CD4-positive, CD25-positive, alpha-beta regulatory T cell (primary cell): ENCODE measurements at places on chromosomes 7 and 10. TPM values are rescaled to one million over a fixed set of nuclear protein-coding genes. Genes with fewer than 3 reads are reported as not detected.

DNA sequence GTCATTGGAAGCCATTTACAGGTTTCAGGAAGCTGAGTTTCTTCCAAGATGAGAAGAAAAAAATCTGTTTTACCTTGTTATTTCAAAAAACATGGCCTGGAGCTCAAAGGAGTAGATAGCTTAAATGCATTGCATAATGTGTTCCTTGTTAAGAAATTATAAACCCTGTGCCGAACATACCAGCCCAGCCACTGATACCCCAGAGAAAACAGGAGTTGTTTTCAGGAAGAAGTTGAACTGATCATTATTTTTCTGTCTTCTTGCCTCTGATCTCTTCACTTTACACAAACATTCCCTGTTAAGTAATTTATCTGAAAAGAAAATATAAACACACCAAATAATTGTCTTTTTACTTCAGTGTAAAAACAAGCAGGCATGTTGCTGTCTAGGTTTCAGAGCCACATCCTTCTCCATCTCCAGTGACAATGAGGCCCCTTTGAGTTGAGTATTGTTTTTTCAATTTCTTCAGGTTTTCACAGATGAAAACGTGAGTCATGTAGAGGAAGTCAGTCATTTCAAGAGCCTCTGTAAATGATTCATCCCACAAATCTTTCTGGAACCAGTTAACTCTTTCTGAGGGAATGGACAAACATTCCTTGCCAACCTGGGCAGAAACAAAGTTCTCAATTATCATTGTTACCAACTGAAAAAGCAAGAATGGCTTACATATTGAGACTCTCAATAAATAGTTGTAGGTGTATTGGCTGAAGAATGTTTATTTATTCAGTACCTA, 244.2 kb downstream of the IPMK start:
- H3K27me3 ChIP-seq: no peaks in the 10 kb centered on the region
- no peak overlapping the region for H3K4me3 ChIP-seq
- no peaks in the 10 kb centered on the region for H3K4me1 ChIP-seq
- no peak overlapping the region for H3K27ac ChIP-seq
- H3K36me3 ChIP-seq: no peaks in the 10 kb centered on the region
- DNase-seq: no peak

DNA sequence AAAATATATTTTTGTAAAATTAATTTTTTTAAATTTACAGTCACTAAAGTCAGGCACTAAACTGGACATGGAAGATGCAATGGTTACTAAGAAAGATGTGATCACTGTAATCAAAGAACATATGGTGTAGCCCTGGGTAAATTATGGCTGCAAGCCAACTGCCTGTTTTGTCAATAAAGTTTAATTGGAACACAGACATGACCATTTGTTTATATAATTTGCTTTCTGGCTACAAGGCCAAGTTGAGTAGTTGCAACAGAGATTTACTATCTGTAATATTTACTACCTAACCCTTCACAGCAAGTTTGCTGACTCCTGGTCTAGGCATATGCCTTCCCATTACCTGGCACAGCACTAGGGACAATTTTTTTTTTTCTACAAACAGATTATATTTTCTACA, 448.9 kb downstream of the ADRA2A start:
- DNase-seq: no peak
- H3K27ac ChIP-seq: no peak overlapping the region
- H3K4me3 ChIP-seq: no peak overlapping the region
- H3K4me1 ChIP-seq: no peaks in the 10 kb centered on the region

The ANXA8L1 gene
- polyA plus RNA-seq: not detected

The FAM25G gene
- polyA plus RNA-seq: not detected

DNA sequence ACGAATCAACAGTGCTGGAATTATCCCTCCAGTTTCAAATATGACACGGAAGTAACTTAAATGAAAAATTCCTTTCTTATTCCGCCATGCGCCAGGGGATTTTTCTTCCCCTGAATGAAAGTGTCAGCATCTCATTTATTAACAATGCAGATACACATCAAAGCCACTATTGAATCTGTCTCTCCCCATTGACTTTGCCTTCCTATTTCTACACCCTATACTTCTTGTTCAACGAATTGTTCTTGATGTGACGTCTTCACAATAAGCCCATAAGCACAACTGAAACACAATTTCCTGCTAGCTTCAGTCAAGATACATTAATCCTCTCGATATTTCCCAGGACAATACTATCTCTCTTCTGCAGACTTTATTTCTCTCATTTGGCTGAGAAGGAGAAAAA, 253.5 kb downstream of the ADARB2 start:
- no peak for DNase-seq
- H3K36me3 ChIP-seq: no peaks in the 10 kb centered on the region
- H3K27me3 ChIP-seq: no peaks in the 10 kb centered on the region
- no peak overlapping the region for H3K27ac ChIP-seq

DNA sequence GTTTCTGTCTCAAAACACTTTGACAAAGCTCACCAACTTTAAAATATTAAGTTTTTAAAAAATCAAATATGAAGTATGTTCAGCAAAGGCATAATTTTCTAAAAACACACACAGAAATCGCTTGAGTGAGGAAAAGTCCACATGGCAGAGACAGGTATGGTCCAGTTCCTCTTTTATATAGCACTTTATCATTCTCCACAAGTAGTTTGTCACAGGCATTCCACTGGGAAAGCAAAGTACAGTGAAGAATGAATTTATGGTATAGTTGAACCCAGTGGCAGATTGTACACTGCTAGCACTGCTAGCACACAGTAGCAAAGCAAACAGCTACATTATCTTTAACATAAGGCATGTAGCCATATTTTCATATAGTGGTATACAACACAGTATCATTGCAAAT, 102.3 kb downstream of the HECTD2 start:
- H3K4me3 ChIP-seq: no peak overlapping the region
- DNase-seq: no peak
- no peak overlapping the region for H3K27ac ChIP-seq
- H3K27me3 ChIP-seq: no peaks in the 10 kb centered on the region
- H3K4me1 ChIP-seq: no peaks in the 10 kb centered on the region

GRCh38 chr7:157033483-157034473, 23.3 kb upstream of the MNX1 start:
- H3K27me3 ChIP-seq: peaks cover 2% of the 10 kb centered on the region
- H3K27ac ChIP-seq: no peak overlapping the region
- no peak overlapping the region for H3K4me3 ChIP-seq
- H3K36me3 ChIP-seq: no peaks in the 10 kb centered on the region
- no peaks in the 10 kb centered on the region for H3K4me1 ChIP-seq
